ENCODE measurements at places on chromosomes 7 and 10.

DNA sequence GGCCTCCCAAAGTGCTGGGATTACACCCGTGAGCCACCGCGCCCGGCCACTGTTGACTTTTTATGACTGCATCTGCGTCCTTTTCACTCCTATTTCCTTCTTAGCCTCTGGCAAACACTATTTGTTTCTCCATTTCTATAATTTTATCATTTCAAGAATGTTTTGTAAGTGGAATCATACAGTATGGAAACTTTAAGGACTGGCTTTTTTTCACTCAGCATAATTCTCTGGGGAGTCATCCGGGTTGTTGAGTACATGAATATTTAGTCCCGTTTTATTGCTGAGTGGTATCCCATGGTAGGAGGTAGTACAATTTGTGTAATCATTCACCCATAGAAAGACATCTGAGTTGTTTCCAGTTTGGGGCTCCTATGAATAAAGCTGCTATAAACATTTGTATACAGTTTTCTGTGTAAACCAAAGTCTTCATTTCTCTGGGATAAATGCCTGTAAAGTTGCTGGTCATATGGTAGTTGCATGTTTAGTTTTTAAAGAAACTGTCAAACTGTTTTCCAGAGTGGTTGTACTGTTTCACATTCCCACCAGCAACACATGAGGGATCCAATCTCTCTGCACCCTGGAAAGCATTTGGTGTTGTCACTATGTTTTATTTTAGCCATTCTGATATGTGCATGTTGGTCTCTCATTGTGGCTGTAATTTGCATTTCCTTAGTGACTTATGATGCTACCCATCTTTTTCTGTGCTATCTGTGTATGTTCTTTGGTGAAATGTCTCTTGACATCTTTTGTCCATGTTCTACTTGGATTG, 139.6 kb upstream of the EEPD1 start:
- DNase-seq: no peak

DNA sequence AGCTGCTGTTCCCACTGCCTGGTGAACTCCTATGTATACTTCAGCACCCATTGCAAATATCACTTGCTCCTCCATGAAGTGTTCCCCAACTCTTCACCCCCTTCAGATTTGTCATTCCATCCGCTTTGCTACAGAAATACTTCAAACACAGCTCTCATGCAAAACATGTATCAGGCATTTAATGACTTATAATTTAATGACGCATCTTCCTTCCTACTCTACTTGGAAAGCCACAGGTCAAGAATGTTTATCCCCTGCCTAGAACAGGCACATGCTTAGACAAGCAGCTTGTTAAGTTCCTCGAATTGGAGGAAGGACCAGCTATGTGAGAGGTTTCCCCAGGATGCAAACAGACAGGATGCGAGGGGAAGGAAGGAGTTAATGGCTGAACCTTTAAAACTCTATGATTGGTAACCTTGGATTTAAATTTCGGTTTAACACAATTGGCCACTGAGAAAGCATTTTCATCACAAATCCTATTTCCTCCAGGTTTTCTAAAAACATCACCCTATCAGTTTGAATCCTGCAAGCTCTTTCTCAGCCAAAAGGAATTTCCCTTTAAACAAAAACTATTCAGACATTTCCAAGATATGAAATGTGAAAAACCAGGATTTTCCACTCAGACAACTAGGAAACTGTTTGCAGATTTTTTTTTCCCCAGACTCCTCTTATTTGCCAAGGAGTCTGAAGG, 11.5 kb downstream of the CREB3L2 start:
- peak; percentile 91 for DNase-seq

DNA sequence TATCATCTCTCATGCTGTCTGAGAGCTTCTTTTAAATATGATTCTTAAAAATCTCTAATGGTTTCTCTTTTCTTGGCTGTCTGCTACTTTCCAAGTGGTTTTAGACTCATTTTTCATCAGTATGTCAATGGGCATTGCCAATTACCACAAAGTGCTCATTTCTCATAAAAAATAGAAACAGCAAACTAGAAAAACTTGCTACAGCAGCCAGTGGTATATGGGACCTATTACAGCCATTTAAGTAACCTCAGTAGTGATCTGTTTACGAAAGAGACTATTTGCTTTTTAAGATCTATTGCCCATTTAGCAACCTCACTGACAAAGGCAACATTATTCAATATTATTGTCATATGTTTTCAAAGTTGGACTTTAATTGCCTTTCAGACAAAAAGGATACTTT, 207.1 kb upstream of the RHOBTB1 start:
- no peak for DNase-seq

DNA sequence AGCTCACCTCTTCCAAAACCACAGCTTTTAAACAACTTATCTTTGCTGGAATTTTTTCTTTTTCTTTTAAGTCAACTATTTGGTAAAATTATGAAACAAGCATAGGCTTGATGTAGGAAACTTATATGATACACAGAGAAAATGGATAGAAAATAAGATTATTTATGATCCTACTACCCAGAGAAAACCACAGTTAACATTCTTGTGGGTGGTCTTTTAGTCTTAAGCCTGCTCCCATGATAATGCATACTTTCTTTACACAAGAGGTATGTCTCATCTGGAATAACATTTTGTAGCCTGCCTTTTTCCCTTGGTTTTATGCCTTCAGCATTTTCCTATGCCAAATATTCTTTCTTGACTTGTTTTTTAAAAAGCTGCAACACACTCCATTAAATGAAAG, 21.4 kb downstream of the PLPP4 start:
- DNase-seq: no peak

GRCh38 chr10:85599081-85599480, 767.5 kb downstream of the GRID1 start:
- no peak for DNase-seq

DNA sequence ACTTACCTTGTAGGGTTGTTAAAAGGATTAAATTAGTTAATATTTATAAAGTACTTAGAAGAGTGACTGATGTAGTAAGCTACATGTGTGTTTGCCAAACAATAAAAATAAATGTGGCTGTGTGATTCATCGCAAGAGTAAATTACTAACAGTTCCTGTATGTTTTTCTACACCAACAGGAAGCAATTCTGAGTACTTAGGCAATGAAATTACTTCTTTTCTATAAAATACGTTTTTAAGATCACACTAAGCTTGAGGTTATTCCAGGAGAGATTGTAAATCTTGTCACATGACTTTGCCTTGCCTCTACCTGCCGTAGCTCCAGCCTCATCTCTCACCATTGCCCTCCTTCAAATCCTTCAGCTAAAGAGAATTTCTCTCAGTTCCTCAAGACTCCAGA, 18.1 kb upstream of the GSTK1 start:
- DNase-seq: no peak

DNA sequence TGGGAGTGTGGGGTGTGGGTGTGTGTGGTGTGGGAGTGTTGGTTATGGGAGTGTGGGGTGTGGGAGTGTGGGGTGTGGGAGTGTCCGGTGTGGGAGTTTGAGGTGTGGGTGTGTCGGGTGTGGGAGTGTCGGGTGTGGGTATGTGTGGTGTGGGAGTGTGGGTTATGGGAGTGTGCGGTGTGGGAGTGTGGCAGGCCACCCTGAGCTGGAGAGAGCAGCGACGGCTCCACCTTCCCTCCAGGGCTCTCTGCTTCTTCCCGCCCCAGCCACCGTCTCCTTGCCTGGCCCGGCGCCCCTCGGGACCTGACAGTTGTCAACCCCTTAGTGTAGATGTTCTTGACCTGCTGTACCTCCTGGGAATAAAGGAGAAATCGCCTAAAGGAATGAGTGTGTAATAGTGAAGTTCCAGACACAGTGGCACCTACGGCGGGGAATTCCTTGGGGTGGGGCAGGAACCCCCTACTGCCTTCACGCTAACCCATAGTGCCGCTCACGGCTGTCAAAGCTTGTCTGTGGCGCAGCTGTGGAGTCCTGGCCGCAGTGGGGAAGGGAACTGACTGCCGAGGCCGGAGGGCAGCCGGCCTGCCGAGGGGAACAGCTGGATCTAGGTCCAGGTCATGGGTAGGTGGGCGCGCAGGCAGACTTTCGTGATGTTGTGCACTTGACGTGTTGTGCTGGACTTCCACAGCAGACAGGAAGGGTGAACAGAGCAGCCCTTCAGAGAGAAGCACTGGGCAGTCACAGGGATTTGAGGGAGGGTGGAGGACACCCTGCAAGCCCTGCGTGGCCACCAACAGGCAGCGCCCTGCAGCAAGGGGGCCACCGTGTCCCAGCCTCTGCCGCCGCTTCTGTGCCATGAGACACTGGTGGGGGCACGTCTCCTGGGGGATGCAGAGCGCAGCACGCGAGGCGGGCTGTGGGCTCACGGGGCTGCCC, 49.0 kb upstream of the EN2 start:
- no peak for DNase-seq

DNA sequence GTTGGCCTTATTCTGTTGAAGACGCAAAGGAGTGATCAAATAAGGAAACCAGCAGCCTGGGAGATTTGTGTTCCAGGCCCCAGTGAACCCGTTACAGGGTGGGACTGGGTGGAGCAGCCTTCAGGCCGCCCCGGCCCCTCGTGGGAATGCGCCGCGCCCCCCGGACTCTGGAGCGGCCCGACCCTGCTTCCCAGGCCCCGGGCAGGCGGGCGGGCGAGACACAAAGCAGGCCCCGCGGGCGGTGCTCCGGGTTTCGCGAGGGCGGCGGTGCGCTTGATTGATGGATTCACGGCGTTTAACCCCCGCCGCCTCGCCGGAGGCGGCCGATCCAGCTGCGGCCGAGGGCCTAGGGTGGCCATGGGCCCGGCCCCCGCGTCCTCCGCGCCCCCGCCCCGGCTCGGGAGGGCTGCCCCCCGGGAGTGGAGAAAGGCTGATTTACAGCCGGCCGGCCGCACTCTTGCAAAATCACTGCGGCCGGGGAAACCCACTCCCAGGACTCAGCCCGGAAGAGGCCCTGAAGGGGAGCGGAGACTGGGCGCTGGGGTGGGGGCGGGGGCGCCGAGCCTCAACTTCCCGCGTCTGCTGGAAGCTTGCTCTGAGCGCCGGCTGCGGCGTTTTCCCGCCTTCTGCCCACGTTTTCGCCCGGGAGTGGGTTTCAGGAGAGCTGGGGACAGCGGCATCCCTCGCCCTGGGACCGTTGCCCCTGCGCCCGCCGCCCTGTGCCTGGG, 299.6 kb upstream of the NFE2L3 start:
- DNase-seq: peak; percentile 53

GRCh38 chr7:106493041-106493731, 167.8 kb downstream of the CCDC71L start:
- DNase-seq: no peak

DNA sequence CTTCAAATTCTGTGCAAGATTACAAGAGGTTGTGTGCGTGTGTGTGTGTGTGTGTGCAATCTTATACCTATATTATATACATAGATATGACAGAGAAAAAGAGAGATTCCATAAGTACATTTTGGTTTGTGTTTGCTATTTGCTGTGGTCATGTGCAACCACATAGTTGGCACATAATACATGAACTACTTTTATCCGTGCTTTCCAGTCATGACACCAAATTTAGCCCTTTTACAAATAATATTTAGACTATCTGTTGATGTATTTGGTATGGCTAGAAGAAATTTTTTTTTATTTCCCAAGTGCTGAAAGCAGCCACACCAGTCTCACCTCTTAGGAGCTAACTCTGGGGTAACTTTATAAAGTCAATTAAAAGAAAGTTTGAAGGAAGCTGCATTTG, 63.5 kb upstream of the EGFR start:
- DNase-seq: no peak

DNA sequence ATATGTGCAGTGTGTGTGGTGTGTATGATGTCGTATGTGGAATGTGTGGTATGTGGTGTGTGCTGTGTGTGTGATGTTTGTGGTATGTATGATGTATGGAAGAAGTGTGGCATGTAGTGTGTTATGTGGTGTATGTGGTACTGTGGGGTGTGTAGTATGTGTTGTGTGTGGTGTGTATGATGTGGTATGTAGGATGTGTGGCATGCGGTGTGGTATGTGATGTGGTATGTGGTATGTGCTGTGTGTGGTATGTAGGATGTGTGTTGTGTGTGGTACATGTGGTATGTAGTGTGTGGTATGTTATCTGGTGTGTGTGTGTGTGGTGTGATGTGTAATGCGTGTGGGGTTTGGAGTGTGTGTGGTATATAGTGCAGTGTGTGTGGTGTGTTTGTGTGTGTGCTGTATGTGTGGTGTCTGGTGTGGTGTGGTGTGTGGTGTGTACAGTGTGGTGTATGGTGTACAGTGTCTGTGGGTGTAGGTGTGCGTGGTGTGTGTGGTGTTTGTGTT, 129.6 kb downstream of the ATP6V0E2 start:
- DNase-seq: no peak

- DNase-seq: no peak
Observed at GRCh38 chr10:84198206-84198915, 4.0 kb downstream of the CDHR1 start.
